ENCODE measurements at places on chromosomes 5 and 9. TPM values are rescaled to one million over a fixed set of nuclear protein-coding genes. Genes with fewer than 3 reads are reported as not detected.

The OR13C3 gene
- not detected for polyA plus RNA-seq

The SPATA31E1 gene
- polyA plus RNA-seq, result not detected

The CKMT2 gene
- not detected for polyA plus RNA-seq

The PPIC gene
- not detected for polyA plus RNA-seq

The HTR1A gene
- polyA plus RNA-seq, result not detected

The CCNO gene
- not detected for polyA plus RNA-seq

- DNase-seq, result no peak
Measured at GRCh38 chr9:97372580-97372979, 39.3 kb upstream of the TDRD7 start.

DNA sequence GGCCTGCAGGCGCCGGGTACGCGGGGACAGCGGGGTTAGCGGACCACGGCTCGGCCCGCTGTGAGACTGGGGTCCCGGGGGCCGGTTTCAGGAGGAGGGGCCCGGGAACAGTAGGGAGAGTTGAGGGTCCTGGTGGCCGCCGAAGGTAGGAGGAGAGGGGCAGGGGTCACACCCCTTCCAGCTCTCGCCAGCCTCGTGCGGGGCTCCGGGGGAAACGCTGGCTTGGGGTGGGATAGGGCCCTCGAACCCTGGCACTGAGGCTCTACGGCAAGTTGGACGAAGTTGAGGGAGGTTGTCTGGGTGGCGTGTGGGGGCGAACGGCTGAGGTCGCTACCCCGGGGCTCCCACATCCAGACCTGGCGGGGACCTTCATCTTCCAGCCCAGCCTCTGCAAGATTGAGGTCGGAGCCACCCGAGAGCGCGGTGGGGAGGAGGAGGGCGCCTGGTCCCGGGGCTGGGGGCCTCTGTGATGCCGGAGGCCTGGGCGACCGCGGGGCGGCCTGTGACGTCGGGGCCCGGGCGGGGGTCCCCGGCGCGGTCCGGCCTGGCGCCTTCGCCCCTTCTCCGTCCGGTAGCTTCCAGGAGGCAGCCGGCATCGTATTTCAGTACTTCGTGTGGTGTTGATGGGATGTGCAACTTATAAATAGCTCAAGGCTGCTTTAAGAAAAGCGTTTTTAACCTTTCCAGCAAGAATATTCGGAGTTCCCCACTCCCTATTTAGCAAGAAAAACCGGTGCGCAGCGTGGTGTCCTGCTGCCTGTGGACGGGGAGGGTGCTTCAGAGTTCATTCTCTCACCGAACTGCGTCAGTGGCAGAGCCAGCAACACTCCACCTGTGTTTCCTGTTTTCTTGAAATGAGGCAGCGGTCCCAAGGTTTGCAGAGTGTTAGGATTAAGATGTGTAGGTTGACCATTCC lies 902 bp downstream of the HABP4 start:
- peak; percentile 18 for DNase-seq

DNA sequence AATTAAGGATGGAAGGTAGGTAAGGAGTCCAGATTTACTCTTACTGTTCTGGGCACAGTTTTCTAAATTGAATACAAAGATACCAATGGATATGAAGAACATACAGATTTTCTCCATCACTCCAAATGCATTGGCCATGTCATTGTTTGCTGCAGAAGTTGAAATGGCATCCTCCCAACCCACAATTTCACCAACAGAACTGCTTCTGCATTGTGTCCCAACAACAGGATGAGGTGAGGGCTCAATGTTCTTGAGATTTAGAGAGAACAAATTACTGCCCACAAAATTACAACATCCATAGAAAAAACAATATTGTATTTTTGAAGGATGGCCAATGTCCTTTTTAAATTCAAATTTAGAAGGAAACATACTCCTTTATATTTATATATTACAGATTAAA lies 88.9 kb downstream of the NUDT12 start:
- no peak for DNase-seq

DNA sequence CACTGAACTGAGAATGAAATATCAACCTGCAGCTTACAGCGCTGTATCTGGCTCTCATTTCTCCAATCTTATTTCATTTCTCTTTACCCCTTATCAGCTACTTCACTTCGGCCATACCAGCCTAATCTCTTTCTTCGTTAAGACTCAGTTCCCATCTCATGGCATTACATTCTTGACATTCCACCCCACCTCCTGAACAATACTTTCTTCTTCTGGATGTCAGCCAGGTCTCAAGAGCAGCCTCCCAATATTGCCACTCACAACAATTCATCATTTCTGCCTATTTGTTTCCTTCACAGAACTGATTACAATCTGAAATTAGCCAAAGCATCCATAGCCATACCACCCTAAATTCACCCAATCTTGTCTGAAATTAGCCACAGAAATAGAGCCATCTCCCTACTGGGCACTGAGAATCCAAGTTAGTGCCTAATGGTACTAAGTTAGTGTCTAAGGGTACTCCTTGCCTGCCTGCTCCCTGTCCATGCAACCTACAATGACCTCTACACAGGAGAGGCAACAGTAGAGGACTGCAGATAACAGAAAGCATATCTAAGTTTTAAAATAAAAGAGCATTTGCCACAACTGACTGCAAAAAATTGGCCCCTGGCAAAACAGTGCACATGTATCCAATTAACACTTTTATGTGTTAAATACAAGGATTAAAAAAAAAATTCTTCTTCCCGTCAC lies 35.2 kb downstream of the SETX start:
- no peak for DNase-seq

- no peak for DNase-seq
Measured at GRCh38 chr5:120507800-120508463, 43.8 kb downstream of the PRR16 start.

- DNase-seq, result no peak
Measured at GRCh38 chr5:62649476-62650113, 71.0 kb downstream of the LRRC70 start.

- DNase-seq, result no peak
Measured at GRCh38 chr5:168327019-168327421, 35.6 kb downstream of the WWC1 start.
